ENCODE measurements at places on chromosomes 6 and 20.

DNA sequence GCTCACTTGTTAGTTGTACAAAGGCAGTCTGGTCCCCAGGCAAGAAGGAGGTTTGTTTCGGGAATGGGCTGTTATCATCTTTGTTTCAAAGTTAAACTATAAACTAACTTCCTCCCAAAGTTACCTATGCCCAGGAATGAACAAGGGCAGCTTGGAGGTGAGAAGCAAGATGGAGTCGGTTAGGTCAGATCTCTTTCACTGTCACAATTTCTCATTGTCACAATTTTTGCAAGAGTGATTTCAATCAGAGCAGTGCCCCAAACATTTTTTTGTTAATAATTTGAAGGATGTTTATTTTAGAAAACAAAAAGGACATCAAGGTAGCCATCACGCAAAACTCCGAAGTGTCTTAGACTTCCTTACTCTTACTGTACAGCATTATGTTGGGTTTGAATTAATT is 170.8 kb downstream of the NFATC2 start:
- no peak for DNase-seq

DNA sequence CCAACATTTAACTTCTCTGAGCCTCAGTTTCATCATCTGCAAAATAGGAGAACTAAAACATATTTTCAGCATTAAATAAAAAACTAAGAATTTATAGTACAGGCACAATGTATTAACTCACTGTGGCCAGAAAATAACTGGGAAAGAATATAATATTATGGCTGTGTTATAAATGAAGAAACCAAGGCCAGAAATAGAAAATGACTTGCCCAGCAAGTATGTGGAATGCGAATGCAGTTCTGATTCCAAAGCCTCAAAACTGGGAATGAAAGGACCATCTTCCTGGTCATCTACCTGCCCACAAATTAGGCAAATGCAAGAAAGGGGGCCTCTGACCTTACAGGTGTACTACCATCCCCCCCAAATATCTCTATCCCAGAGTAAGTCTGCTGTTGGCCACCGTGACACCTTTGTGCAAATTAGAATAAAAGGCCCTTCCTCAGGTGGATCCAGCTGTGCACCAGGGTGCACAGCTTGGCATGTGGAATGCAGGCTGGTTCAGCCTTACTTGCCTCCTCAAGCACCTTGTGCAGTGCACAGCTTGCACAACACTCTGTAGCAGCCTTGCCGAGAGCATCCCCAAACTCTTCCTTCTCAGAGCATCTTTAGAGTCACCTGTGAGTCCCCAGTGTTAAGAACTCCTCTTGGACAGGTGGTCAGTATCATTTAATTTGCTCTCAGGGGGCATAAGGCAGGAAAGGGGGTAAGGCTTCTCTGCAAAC is 4.4 kb downstream of the SLC13A3 start:
- DNase-seq = no peak

DNA sequence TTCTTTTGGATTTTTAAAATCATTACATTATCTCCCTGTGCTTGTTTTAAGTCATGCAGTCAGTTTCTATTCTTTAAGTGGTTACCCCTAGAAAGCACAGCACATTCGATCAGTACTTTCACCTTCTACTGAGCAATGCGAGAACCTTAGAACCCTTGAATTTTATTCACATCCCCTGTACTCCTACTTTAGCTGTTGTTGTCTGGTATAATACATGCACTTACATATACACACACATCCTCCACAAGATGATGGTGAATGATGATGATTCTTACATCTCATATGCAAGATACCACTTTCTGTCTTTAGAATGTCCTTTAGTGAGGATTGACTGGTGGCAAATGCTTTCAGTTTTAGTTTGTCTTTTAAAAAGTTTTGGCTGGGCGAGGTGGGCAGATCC is 5.7 kb downstream of the CDC40 start:
- DNase-seq = no peak

DNA sequence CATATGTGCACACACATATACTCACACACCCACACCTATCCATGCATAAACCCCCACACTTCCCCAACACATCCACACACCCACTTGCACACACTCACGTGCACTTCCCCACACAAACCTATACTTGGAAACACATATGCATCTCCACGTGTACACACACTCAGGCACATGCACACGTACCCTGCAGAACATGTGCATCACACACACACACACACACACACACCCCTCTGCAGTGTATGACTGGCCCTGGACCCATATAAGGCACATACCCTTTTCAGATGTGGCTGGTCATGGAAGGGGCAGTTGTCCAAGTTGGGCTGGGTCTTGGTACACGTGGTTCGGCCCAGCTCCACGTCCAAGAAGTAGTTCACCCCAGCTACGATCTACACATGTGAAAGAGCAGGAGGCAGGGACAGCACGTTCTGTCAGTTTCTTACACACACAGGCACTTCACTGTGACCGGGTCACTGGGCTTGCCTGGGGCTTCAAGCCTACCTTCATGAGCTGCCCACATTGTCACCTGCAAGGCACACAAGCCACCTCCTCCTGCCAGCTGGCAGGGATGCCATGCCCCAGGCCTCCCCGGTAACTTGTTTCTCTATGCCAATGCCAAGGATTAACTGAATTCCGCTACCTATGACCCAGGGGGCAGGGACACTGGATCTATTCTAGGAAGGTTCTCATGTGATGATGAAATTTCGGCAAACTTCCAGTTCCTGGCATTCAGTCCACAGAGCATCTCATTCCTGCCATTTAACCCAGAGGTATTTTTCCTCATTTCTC is 2.6 kb downstream of the CST3 start:
- no peak for DNase-seq

DNA sequence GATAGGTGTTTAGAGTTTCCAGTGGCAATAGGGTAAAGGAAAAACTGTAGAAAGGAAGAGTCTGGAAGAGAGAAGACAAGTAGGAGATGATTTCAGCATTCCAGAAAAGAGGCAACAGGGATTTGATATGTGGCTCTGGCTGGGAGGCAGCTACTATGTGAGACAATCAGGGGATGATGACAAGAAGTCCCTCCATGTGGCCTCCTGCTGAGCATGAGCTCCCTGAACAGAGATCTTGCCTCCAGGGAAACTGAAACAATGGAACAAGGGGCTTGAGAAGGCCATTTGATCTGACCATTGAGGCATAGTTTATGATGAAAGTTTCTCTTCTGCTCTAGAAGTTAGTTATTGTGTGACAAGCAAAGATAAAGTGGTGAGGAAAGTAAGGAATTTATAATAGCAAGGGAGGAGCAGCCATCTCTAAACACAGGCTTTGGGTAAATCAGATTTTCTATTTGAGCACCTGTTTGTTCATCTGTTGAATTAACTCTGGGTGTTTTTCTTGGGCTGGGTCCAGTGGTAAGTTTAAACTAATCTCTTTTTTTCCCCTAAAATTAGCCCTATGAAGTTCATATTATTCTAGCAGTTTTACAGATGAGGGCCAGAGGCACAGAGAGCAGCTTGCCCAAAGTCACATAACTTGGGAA is 3.0 kb upstream of the GPX5 start:
- no peak for DNase-seq

DNA sequence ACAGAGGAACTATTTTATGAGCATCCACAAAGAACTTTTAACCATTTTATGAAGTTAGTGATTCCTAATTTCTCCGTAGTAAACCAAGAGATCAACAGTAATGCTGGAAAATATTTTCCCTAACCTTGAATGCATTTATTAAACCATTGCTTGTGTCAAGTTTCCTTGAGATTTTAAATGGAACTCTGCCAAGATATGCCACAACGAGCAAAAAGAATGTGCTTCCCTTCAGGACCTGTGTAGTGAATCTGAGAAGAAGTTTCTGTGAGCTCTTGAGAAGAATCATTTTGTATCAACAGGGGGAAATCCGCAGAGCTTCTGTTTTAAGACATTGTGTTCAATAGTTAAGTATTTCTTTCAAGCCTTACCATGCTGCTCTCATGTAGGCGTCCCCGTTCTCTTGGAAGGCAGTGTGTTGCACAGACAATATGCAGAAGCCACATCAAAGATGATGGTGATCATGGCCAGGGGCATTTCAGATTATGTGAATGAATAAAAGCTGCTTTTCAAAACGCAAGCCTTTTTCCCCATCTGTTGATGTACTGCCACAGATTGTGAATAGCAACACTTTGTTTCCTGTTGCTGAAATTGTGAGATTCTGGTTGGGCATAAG is 439.8 kb downstream of the BMP2 start:
- no peak for DNase-seq

GRCh38 chr6:18110162-18110561 is 12.3 kb downstream of the NHLRC1 start:
- DNase-seq = no peak

- no peak for DNase-seq
Measured at GRCh38 chr6:163711615-163712565, 297.4 kb downstream of the QKI start.

DNA sequence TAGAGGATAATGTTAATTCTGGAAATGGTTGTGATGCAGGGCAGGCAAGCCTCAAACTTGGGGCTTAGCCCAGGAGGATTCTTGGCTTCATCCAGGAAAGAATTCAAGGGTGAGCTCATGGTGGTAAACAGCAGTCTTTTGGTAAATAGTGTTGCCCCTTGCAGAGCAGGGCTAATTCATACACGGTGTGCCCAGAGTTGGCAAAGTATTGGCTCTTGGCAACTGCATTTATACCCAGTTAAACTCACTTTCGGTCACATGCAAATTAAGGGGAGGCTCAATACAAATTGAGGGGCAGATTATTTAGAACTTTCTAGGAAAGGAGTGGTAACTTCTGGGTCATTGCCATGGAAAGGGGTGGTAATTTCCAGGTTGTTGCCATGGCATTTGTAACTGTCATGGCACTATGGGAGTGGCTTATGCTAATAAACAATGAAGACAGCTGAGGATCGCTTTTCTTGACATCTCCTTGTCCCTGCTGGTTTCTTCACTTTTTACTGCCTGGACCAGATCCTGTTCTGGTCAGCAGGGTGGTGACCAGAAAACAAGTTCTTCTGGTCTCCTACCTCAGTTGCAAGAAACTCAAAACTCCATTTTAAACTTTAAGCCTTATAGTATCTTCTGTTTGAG is 3.9 kb upstream of the OTOR start:
- DNase-seq = no peak

- no peak for DNase-seq
Measured at GRCh38 chr6:85556992-85557668, 36.5 kb downstream of the SNX14 start.

- DNase-seq = no peak
Measured at GRCh38 chr6:156392648-156393047, 384.5 kb upstream of the ARID1B start.

DNA sequence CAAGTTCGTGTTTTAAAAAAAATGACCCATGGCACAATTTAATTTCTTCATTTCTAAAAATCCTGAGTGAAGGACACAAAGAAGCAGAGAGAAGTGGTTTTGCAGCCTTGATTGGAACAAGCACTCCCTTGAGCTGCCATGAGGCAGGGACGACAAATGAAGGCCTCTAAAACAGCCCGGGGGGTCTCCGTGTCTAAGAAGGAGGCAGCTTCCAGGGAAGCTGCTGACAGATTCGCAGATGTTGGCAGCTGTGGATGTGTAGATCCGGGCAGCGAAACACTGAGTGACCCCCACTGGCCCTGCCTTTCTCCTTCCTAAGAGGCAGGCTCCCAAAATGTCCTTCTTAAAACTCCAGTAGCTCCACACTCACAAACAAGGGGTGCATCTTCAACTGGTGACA is 9.6 kb upstream of the LBP start:
- no peak for DNase-seq

DNA sequence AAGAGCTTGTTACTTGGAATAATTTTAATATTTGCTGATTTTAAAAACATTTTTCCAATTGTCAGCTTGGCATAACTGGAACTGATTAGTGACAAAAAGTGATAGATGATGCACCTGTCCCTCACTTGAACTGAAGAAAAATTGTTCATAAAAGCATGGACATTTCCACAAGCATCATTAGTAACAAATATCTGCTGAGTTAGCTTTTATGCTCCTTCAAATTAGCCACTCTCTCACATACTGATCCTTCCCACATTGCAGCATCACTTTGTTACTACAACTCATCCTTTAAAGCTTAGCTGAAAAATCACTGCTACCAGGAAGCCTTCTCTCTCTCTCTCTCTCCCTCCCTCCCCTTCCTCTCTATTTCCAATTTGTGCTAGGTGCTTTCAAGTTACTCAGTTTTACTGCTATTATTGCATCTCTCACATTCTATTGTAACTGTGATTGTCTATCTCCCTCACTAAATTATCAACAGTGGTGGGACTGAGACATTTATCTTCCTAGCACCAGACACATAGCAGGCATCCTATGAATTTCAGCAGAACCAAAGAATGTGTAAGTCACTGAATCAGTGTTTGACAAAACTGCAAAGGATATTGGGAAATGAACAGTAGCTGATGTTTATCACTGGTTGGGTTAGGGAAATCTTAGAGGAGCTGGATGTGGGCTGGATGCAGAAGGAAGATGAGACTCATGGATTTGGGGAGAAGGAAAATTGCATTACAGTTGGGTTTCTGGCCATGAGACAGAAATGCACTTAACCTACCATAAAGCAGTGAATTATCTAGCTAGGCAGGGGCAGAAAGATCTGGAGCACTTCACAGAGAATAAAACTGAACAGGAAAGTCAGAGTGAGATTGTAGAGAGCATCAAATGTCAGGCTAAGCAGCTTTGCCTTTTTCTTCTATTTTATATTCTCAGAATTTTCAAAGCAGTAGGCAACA is 128.4 kb upstream of the PLN start:
- DNase-seq = no peak

- DNase-seq = no peak
Measured at GRCh38 chr6:22057962-22058361, 238.9 kb downstream of the PRL start.
